ENCODE measurements at places on chromosomes 1 and 21. TPM values are rescaled to one million over a fixed set of nuclear protein-coding genes. Genes with fewer than 3 reads are reported as not detected.

The ODF2L gene
- 48.6 TPM for total RNA-seq

The DIO1 gene
- total RNA-seq, result 0.81 TPM

The BSND gene
- 0.19 TPM for total RNA-seq

The SEC16B gene
- total RNA-seq, result 5.9 TPM

The SERPINC1 gene
- total RNA-seq, result 0.24 TPM

The CFAP45 gene
- 30.4 TPM for total RNA-seq

The BNIPL gene
- total RNA-seq, result 3.6 TPM

DNA sequence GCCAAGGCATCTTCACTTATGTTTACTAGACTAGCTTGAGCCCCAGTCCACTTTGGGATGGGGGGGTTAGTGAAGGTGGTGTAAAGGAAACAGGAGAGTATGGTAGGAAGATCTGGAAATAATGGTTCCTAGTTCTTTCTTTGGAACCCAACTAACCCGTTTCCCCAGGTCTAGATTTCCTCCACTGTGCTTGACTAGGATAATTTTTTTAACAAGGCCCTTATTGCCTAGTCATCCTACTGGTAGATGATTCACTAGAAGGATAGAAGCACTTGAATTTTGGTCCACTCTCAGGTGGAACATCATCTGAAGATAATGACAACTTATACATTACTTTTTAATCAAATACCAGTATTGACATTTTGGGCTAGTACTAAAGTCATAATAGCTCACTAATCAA is 45.9 kb upstream of the MYOCOS start:
- H3K27ac ChIP-seq, result no peak overlapping the region
- no peak for DNase-seq
- H3K36me3 ChIP-seq, result no peaks in the 10 kb centered on the region
- no peaks in the 10 kb centered on the region for H3K4me1 ChIP-seq
- no peak overlapping the region for H3K4me3 ChIP-seq
- no peaks in the 10 kb centered on the region for H3K27me3 ChIP-seq

- DNase-seq, result no peak
- no peaks in the 10 kb centered on the region for H3K36me3 ChIP-seq
- no peaks in the 10 kb centered on the region for H3K4me1 ChIP-seq
- H3K27ac ChIP-seq, result no peak overlapping the region
- no peaks in the 10 kb centered on the region for H3K27me3 ChIP-seq
Observed at GRCh38 chr1:54806931-54807611, 5.9 kb upstream of the TTC22 start.

DNA sequence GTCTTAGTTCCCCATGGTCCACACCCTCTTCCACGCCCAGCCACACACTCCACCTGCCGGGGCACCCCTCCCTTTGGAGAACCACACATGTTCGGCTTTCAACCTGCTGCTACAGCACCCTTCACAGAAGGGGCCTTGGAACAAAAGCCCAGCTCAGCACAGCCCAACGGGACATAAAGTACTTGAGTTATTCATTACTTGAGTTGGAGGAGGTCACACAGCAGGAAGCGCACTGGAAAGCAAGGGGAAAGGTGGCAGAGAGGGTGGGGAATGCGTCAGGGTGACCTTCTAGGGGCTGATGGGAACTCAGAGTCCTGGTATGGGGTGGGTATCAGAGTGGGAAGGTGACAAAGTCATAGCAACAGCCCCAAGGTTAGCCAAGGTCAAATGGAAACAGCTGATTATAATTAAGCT is 3.0 kb upstream of the ATP1B1 start:
- no peak for DNase-seq
- H3K27me3 ChIP-seq, result no peaks in the 10 kb centered on the region
- H3K4me3 ChIP-seq, result no peak overlapping the region

- no peaks in the 10 kb centered on the region for H3K27me3 ChIP-seq
- H3K27ac ChIP-seq, result no peak within 1 kb of the TSS
- no peak for DNase-seq
- no peaks in the 10 kb centered on the region for H3K36me3 ChIP-seq
- H3K4me1 ChIP-seq, result peaks cover 3% of the 10 kb centered on the region
Observed at GRCh38 chr1:15742339-15742801, at the start of gene TMEM82. Gene TMEM82 (plus strand): TSS chr1:15742499. CDS start chr1:15742560, 61 bp downstream.

GRCh38 chr1:19785660-19786059 is 14.1 kb downstream of the TMCO4 start:
- H3K36me3 ChIP-seq, result no peaks in the 10 kb centered on the region
- H3K4me3 ChIP-seq, result no peak overlapping the region
- no peak for DNase-seq
- H3K27ac ChIP-seq, result no peak overlapping the region
- H3K27me3 ChIP-seq, result no peaks in the 10 kb centered on the region

DNA sequence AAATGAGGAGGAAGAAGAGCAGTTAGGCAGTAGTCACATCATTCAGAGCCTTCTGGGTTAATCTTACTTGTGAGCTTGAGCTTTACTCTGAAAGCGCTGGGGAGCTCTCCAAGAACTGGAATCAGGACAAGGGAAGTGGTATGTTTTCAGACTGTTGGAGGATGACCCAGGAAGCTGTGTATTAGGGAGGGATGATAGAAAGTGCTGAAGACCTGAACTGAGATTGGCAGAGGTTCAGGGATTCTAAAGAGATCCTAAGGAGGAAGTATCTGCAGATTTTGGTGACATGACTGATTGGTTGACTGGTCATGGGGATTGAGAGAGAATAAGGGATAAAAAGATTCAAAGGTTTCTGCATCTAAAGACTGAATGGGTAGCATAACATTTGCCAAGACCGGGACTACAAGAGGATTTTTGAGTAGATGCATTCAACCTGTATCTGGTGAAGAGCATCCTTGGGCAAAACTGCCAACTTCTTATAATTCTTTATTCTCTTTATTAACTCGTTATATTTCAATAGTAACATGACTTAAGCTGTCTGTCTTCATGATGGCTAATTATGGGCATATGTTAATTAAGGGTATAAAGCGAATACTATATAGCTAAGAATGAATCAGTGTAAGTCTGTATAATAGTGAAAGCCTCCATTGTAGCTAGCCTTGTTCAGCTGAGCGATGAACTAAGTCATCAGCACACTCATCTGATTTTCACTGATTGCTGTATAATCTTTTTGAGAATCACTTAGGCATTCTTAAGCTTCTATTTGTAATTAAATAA is 41.8 kb downstream of the XCL1 start:
- H3K4me3 ChIP-seq, result no peak overlapping the region
- no peaks in the 10 kb centered on the region for H3K27me3 ChIP-seq
- H3K4me1 ChIP-seq, result peaks cover 13% of the 10 kb centered on the region
- no peaks in the 10 kb centered on the region for H3K36me3 ChIP-seq
- DNase-seq, result no peak

GRCh38 chr1:93394514-93394913 is 48.8 kb downstream of the DR1 start:
- H3K27ac ChIP-seq, result no peak overlapping the region
- no peak for DNase-seq
- no peaks in the 10 kb centered on the region for H3K4me1 ChIP-seq

- H3K4me3 ChIP-seq, result no peak overlapping the region
- no peaks in the 10 kb centered on the region for H3K27me3 ChIP-seq
- H3K36me3 ChIP-seq, result no peaks in the 10 kb centered on the region
- H3K4me1 ChIP-seq, result no peaks in the 10 kb centered on the region
Observed at GRCh38 chr1:232900818-232901217, 49.6 kb upstream of the NTPCR start.

GRCh38 chr1:220769205-220769604 is 17.5 kb upstream of the MTARC1 start:
- no peak overlapping the region for H3K27ac ChIP-seq
- no peak for DNase-seq
- peak overlapping the region; percentile 20 for H3K4me3 ChIP-seq
- H3K4me1 ChIP-seq, result peaks cover 20% of the 10 kb centered on the region
- H3K27me3 ChIP-seq, result no peaks in the 10 kb centered on the region
- H3K36me3 ChIP-seq, result no peaks in the 10 kb centered on the region

DNA sequence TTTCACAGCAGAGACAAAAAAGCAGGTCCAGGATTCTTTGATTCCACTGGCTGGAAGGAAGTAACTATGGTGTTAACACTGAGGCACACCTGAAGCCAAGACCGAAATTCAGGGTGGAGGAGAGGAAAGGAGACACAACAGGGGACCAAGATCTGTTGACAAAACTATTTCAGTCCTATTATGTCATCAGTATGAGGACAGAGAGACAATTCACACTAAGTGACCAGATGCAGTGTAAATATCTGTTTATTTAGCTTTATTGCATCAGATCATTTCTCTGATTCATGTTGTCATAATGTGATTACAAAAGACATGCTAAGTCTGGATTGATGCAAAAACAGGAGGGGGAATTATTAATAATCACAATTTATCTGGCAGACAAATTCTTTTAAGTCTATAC is 118.8 kb downstream of the SIPA1L2 start:
- no peaks in the 10 kb centered on the region for H3K36me3 ChIP-seq
- no peaks in the 10 kb centered on the region for H3K27me3 ChIP-seq
- no peak overlapping the region for H3K4me3 ChIP-seq
- H3K4me1 ChIP-seq, result no peaks in the 10 kb centered on the region
- no peak for DNase-seq

DNA sequence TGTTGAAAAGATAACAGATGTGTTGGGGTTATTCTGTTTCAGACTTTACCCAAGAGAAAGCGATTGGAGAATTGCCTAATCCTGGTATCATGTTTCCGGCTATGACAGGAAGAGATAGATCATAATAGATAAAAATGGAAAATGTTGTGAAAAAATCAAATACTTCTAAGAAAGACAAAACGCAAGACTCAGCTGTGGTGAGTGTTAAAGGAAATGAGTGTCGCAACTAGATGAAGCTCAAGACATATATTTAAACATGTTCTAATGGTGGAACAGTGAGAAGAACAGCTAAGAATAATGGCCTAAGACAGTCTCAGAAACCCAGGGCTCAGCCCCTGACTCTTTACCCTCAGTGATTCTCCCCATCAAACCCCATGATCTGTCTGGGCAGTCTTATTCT is 426.7 kb upstream of the RUNX1 start:
- no peak overlapping the region for H3K4me3 ChIP-seq
- no peaks in the 10 kb centered on the region for H3K4me1 ChIP-seq
- H3K36me3 ChIP-seq, result no peaks in the 10 kb centered on the region
- H3K27me3 ChIP-seq, result no peaks in the 10 kb centered on the region
- no peak for DNase-seq

DNA sequence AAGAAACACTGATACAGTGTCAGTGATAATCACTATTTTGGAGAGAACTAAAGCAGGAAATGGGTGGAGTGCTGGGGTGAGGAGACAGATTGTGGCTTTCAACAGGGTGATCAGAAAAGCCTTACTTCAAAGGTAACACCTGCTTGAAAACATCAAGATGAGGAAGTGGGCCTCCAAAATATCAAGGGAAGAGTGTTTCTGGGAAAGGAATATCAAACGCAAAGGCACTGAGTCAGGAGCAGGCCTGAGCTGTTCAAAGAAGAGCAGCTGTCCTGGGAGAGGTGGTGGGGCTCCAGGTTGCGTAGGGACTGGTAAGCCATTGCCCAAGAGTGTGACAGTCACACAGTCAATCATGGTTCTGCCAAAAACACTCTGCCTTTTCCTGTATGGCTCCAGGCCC is 47.1 kb upstream of the ATP1A1 start:
- no peak overlapping the region for H3K4me3 ChIP-seq
- no peak overlapping the region for H3K27ac ChIP-seq
- DNase-seq, result no peak
- H3K36me3 ChIP-seq, result no peaks in the 10 kb centered on the region
- no peaks in the 10 kb centered on the region for H3K27me3 ChIP-seq

GRCh38 chr1:163442231-163442879 is 120.6 kb downstream of the NUF2 start:
- no peaks in the 10 kb centered on the region for H3K36me3 ChIP-seq
- no peak for DNase-seq
- no peak overlapping the region for H3K27ac ChIP-seq
- no peak overlapping the region for H3K4me3 ChIP-seq
- H3K27me3 ChIP-seq, result no peaks in the 10 kb centered on the region

DNA sequence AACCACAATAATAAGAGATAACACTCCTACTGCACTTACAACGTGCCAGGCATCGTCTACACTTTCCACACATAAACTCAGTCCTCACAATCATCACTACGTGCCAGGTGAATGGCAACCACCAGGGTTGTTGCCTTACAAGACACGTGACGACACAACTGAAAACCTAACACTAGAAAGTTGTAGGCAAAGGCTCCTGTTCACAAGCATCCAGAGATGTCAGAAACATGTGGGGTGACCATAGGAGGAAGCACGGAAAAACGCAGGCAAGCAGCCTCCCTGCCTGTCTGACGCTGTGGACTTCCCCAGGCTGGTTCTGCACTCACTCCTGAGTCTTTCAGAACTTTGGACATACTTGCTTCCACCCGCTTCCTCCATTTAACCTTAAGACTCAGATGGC is 7.0 kb downstream of the CAPZB start:
- DNase-seq, result no peak
- no peak overlapping the region for H3K27ac ChIP-seq
- no peaks in the 10 kb centered on the region for H3K36me3 ChIP-seq

- no peaks in the 10 kb centered on the region for H3K36me3 ChIP-seq
- no peak for DNase-seq
- H3K27ac ChIP-seq, result no peak overlapping the region
- H3K4me1 ChIP-seq, result no peaks in the 10 kb centered on the region
Observed at GRCh38 chr1:3673381-3674099, 21.2 kb downstream of the TP73 start.

DNA sequence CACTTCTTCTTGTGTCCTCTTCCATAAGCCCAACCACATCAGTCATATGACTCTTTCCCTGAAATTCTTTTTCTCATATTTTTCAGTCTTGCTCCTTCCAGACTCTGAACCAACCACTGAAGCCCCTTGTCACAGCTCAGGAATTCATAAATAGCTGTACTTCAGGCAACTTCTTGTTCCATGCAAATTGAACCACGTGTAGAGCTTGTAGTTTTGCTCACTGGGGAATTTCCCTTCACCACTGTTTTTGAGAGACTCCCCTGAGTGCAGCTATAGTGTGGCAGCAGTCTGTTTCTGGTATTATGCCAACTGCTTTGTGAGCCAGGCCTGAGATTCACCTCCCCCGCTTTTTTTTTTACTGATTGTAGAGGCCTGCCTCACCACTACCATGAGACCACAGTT is 150.3 kb upstream of the SPAG17 start:
- no peaks in the 10 kb centered on the region for H3K36me3 ChIP-seq
- no peak overlapping the region for H3K27ac ChIP-seq
- no peak for DNase-seq
- no peaks in the 10 kb centered on the region for H3K27me3 ChIP-seq
- H3K4me3 ChIP-seq, result no peak overlapping the region
- H3K4me1 ChIP-seq, result no peaks in the 10 kb centered on the region

DNA sequence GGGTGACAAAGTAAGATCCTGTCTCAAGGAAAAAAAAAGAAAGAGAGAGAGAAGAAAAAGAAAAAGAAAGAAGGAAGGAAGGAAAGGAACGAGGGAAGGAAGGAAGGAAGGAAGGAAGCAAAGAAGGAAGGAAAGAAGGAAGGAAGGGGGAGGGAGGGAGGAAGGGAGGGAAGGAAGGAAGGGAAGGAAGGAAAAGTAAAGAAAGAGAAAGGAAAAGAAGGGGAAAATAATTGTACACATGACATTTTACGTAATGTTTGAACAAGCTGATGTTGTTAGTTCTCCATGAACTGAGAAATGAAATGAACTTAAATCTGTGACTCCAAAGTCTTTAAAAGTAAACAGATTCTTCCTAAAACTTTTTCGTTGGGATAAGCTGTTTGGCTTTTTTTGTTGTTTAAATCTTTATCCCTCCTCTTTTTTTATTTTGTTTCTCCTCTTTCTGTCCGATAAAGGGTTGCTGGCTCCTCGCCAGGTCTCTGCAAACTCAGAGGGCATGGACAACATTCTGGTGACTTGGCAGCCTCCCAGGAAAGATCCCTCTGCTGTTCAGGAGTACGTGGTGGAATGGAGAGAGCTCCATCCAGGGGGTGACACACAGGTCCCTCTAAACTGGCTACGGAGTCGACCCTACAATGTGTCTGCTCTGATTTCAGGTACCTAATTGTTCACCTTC is 59.8 kb downstream of the IL12RB2 start:
- no peaks in the 10 kb centered on the region for H3K27me3 ChIP-seq
- H3K4me1 ChIP-seq, result no peaks in the 10 kb centered on the region
- no peak overlapping the region for H3K27ac ChIP-seq
- no peaks in the 10 kb centered on the region for H3K36me3 ChIP-seq
- DNase-seq, result peak; percentile 60

All from testis (tissue), 5 donors.